Myocyte (in vitro differentiated cells): ENCODE measurements at places on chromosomes 1 and 21. TPM values are rescaled to one million over a fixed set of nuclear protein-coding genes. Genes with fewer than 3 reads are reported as not detected.
A peak's percentile ranks its signal among the peaks of the same experiment; 100 is the strongest.

SPRR1A gene
- not detected in 2 replicates for total RNA-seq

GRCh38 chr1:183069562-183070216 is 46.5 kb downstream of the LAMC1 start:
- DNase-seq: no peak

REN gene
- not detected in 2 replicates for total RNA-seq

DNA sequence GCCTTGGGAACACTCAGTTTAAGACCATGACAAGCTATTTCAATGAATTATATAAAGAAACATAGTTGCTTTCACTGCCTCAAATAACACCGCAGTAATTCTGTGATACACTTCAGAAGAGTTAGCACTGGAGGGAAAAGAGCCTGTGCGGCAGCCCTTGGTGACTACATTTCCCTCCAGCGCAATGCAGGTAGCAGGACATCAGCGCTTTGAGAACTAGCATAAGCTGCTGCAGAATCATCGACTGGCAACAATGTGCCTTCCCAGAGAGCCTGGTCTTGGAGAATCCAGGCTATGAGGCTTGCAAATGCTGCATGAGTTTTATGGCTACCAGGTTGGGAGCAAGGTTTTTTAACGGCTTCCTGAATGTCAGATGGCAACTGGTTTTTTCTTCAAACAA is 7.5 kb downstream of the NRIP1 start:
- no peak for DNase-seq

- no peak for DNase-seq
Observed at GRCh38 chr1:32929366-32929765, 28.2 kb upstream of the TMEM54 start.

GRCh38 chr21:17921579-17922530 is 102.7 kb upstream of the C21orf91 start:
- peak; percentile 59 for DNase-seq

RGS18 gene
- total RNA-seq: not detected in 2 replicates

NPR1 gene
- not detected in 2 replicates for total RNA-seq

DNA sequence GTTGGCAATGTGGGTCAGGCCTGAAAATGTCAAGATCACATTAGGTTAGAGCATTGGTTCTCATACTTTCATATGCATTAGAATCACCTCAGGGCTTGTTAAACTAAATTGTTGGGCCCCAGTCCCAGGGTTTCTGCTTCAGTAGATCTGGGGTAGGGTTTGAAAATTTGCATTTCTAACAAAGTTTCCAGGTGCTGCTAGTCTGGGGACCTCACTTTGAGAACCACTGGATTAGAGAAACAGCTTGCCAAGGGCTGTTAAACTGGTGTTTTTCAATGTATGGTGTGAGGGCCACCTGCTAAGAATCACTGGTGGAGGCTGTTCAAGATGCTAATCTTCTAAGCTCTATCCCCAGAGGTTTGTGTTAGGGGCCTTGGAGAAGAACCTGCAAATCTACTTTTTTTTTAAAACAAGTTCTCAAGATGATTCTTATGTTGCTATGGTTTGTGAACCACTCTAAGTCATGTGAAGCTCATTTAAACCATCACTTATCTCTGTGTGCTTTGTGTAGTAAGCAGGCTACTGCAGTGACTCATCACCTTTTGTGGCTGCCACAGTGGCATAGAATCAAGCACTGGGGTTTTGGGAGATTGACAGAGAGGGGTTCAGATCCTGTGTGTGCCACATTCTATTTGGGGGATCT is 152.2 kb downstream of the S1PR1 start:
- DNase-seq: peak; percentile 12

- DNase-seq: no peak
Observed at GRCh38 chr1:204769997-204770396, 84.5 kb upstream of the LRRN2 start.

AGRN gene
- total RNA-seq: 108 and 171 TPM in 2 replicates
